ENCODE measurements at places on chromosomes 16 and 17. TPM values are rescaled to one million over a fixed set of nuclear protein-coding genes. Genes with fewer than 3 reads are reported as not detected.

The MPP3 gene
- total RNA-seq, result 0.15 TPM

The TRPV3 gene
- 0.79 TPM for total RNA-seq

The NHLRC4 gene
- total RNA-seq, result 0.59 TPM

DNA sequence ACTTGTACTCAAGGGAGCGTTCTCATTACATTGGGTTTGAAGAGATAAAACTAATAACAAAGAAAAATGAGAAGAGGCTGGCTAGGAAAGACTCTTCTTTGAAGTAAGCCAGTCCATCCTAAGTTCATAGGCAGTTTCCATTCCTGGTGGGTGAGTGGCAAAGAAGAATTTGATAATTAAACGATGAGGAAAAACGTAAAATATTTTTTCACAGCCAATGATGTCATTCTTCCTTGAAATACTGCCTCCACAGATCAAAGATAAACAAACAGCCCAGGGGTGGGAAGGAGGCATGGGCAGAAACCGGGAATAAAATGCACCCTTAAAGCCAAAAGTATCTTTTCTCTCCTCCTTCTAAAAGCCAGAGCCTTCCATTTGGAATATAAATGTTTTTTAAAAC lies 346.6 kb downstream of the PMP22 start:
- no peaks in the 10 kb centered on the region for H3K36me3 ChIP-seq
- no peaks in the 10 kb centered on the region for H3K27me3 ChIP-seq
- H3K4me3 ChIP-seq, result no peak overlapping the region
- no peak overlapping the region for H3K27ac ChIP-seq

- H3K4me3 ChIP-seq, result no peak overlapping the region
- H3K27ac ChIP-seq, result no peak overlapping the region
- H3K4me1 ChIP-seq, result peaks cover 7% of the 10 kb centered on the region
- H3K27me3 ChIP-seq, result no peaks in the 10 kb centered on the region
- no peaks in the 10 kb centered on the region for H3K36me3 ChIP-seq
These were observed 19.8 kb upstream of the MPRIP start for GRCh38 chr17:17022456-17022855.

DNA sequence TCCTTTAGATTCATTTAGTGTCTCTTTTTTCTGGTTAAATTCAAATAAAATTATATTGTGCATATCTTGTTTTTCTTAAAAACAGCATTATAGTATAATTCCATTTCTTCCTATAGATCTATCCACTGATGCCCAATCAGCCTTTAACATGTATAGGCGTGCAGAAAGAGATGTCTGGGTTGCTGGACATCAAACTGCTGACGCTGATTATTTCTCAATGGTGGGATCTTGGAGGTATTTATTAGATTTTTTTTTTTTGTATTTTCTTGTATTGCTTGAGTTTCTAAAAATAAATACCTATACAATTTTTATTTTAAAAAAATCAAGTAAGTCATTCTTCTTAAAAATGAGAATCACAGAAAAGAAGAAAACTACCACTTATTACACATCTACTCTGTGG lies 50.9 kb downstream of the COG7 start:
- no peak overlapping the region for H3K27ac ChIP-seq
- no peaks in the 10 kb centered on the region for H3K27me3 ChIP-seq
- peaks cover 53% of the 10 kb centered on the region for H3K36me3 ChIP-seq
- DNase-seq, result no peak
- no peak overlapping the region for H3K4me3 ChIP-seq

DNA sequence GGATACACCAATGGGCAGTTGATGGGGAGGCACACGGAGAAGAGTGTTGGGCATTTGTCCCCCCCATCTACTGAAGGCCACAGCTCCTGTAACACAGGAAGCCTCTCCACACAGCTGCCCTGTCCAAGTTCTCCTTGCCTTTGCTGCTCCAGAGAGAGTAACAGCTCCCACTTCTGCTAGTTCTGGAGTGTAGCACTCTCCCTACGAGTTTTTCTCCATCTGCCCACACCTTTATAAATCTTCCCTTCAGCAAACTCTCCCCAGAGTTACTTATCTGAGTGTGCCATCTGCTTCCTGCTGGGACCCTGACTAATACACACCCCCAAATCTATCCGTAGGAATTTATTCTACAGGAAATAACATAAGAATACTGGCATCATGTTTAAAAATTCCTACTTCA lies 42.6 kb upstream of the ERN1 start:
- no peaks in the 10 kb centered on the region for H3K27me3 ChIP-seq
- H3K4me3 ChIP-seq, result no peak overlapping the region
- no peaks in the 10 kb centered on the region for H3K4me1 ChIP-seq

DNA sequence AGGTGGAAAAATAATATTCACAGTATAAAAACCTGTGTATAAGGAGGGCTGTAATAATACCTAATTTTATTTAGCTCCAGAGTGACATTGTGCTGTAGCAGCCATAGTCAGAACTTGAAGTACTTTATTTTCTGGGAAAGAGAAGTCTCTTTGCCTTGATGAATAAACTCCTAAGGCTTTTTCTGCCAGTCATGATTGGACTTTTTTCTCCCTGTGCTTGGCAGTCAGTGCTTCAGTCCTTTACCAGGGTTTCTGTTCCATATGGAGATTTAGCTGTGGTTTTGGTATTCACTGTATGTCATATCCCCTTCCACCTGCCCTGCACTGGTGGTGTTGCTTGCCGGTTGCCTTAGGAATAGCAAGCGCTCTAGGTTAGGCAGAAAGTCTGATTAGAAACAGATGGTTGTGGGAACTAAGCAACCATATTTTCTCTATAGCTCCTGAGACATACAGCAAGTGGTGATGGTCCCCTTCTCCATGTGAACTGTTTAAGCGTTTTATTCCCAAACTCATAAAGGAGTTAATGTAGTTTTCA lies 24.7 kb downstream of the DDX42 start:
- DNase-seq, result no peak
- no peak overlapping the region for H3K27ac ChIP-seq
- H3K27me3 ChIP-seq, result no peaks in the 10 kb centered on the region
- H3K4me3 ChIP-seq, result no peak overlapping the region
- peaks cover 61% of the 10 kb centered on the region for H3K36me3 ChIP-seq
- H3K4me1 ChIP-seq, result no peaks in the 10 kb centered on the region

DNA sequence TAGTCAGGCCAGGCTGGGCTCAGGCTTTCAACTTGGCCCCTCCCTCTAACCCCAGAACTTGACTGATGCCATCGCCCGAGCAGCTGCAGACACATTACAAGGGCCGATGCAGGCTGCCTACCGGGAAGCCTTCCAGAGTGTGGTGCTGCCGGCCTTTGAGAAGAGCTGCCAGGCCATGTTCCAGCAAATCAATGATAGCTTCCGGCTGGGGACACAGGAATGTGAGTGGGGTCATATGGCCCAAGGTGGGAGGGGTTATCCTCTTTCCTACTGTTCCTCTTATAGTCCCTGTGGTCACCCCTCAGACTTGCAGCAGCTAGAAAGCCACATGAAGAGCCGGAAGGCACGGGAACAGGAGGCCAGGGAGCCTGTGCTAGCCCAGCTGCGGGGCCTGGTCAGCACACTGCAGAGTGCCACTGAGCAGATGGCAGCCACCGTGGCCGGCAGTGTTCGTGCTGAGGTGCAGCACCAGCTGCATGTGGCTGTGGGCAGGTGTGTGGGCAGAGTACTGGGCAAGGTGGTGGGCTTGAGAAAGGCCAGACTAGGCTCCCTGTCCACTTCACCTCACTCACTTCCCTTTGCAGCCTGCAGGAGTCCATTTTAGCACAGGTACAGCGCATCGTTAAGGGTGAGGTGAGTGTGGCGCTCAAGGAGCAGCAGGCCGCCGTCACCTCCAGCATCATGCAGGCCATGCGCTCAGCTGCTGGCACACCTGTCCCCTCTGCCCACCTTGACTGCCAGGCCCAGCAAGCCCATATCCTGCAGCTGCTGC lies 2.1 kb upstream of the NRN1L start:
- H3K4me1 ChIP-seq, result no peaks in the 10 kb centered on the region
- H3K27ac ChIP-seq, result no peak overlapping the region
- DNase-seq, result no peak
- no peak overlapping the region for H3K4me3 ChIP-seq
- H3K27me3 ChIP-seq, result no peaks in the 10 kb centered on the region

- H3K36me3 ChIP-seq, result no peaks in the 10 kb centered on the region
- H3K4me1 ChIP-seq, result no peaks in the 10 kb centered on the region
- H3K27ac ChIP-seq, result no peak overlapping the region
- DNase-seq, result no peak
These were observed 21.6 kb upstream of the SCNN1B start for GRCh38 chr16:23280483-23280967.

DNA sequence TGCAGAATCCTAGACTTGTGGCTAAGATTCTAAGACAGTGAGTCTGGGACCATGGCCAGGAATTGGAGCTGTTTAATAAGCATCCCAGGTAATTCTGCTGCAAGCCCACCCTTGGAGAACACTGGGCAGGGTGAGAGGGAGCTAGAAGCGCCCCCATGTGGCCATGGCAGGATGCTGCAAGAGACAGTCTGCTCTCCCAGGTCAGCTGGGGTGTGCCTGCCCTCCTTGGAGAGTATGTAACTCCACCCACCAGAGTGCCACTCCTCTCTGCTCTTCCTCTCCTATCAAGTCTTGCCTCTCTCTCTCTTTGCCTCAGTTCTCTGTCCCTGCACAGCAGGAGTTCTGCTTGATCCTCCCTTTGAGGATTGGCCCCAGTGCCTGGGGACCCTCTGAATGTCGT lies 14.9 kb downstream of the RCVRN start:
- no peaks in the 10 kb centered on the region for H3K27me3 ChIP-seq
- H3K4me1 ChIP-seq, result no peaks in the 10 kb centered on the region
- H3K27ac ChIP-seq, result no peak overlapping the region
- H3K36me3 ChIP-seq, result no peaks in the 10 kb centered on the region
- DNase-seq, result no peak
- no peak overlapping the region for H3K4me3 ChIP-seq

GRCh38 chr16:52718046-52718445 lies 171.1 kb upstream of the TOX3 start:
- H3K36me3 ChIP-seq, result no peaks in the 10 kb centered on the region
- DNase-seq, result no peak
- H3K27me3 ChIP-seq, result no peaks in the 10 kb centered on the region

DNA sequence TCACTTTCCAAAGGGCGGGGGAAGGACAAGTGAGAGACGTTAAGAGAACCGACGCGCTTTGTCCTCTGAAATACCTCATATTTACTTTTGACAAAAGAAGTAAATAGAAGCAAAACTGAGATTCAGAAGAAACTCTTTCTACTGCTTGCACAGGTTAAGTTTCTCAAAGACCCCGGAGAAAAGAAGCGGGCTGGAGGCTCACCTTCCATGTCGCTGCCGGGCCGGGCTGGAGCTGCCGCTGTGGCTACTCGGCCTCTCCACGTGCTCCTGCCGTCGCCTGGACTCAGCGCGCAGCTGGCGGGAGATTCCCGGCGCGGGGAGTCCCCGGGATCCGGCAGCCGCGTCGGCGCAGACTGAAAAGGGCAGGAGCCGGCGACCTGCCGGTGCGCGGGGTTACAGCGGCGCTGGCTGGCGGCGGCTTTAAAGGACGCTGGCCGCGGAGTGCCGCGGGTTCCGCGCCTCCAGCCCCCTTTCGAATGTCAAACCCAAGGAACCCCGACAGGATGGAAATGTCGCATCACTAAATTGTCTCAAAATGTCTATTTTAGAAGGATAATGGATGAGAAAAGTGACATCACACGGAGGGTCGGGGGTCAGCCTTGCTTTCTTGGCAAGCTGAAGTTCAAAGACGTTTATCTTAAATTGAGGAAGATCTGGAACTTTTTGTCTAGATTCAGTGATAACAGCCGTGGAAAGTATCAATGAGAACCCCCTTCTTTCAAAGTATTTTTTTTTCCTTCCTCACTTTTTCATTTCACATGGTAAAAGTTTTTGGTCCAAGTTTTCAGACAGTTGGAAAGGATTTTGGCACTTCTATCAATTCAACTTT lies at the start of gene IKZF3:
Gene IKZF3, minus strand, starts transcription at position 395 of the 829 bp plus-strand sequence. Its CDS starts 186 bp downstream, at position 209.
- no peaks in the 10 kb centered on the region for H3K36me3 ChIP-seq
- no peaks in the 10 kb centered on the region for H3K27me3 ChIP-seq
- DNase-seq, result peak; percentile 83
- H3K4me1 ChIP-seq, result peaks cover 52% of the 10 kb centered on the region
- peak within 1 kb of the TSS; percentile 95 for H3K27ac ChIP-seq
- H3K4me3 ChIP-seq, result peak within 1 kb of the TSS; percentile 86

DNA sequence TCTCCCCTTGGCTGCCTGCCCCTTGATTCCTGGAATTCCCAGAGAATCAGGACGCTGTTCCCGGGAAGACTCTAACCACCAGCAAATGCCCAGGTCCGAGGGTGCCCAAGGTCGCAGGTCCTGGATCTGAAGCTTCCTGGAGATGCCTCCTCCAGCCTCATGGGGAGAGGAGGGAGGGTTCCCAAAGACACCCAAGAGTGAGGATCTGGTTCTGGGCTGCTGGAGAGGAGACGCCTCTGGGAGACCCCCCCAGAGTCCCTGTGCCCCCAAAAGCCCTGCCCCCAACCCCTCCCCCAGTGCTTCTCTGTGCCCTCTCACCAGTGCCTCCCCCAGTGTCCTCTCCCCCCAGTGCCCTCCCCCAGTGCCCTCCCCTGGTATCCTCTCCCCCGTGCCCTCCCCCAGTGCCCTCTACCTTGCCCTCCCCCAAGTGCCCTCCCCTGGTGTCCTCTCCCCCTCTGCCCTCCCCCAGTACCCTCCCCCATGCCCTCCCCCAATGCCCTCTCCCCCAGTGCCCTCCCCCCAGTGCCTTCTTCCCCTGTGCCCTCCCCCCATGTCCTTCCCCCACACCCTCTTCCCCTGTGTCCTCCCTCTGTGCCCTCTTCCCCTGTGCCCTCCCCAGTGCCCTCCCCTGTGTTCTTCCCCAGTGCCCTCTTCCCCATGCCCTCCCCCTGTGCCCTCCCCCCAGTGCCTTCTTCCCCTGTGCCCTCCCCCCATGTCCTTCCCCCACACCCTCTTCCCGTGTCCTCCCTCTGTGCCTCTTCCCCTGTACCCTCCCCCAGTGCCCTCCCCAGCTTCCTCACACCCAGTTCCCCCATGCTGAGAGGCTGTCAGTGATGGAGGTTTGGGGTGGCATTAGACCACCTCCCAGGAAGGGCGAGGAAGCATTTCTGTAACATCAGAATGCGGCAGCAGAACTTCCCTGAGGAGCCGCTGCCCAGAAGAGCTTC lies 6.3 kb upstream of the SECTM1 start:
- no peaks in the 10 kb centered on the region for H3K36me3 ChIP-seq
- H3K4me3 ChIP-seq, result no peak overlapping the region
- H3K4me1 ChIP-seq, result peaks cover 7% of the 10 kb centered on the region
- no peak for DNase-seq

DNA sequence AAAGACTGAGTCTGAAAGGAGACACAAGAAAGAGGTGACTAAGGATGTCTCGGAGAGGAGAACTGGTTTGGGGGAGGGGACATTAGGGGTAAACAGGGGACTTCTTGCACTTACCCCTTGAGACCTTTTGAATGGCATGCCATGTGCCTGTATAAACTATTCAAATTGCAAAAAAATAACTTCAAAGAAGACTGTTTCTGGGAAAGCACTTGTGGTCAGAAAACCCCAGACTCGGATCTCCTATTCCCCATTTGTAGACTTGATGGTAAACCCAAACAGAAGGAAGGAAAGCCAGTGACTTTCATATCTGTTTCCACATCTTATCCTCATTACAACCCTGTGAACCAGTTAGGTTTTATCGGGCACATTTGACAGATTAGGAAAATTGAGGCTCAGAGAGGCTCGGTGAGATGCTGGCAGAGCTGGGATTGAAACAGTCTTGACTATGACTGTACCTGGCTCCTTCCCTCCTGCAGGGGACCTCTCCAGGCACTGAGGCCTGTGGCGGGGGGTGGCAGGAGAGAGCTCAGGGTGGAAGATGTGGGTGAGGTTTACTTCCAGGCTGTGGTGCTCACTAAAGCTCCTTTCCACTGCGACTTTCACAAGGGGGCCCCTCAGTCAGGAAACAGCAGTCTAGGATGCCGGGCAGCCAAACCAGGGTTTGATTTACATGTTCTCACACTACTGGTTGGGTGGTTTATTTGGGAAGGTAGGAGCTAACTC lies 30.5 kb upstream of the PLCG2 start:
- no peak overlapping the region for H3K4me3 ChIP-seq
- no peaks in the 10 kb centered on the region for H3K27me3 ChIP-seq
- no peaks in the 10 kb centered on the region for H3K36me3 ChIP-seq
- no peak overlapping the region for H3K27ac ChIP-seq

- H3K4me1 ChIP-seq, result no peaks in the 10 kb centered on the region
- H3K27me3 ChIP-seq, result no peaks in the 10 kb centered on the region
- peaks cover 34% of the 10 kb centered on the region for H3K36me3 ChIP-seq
- H3K27ac ChIP-seq, result no peak overlapping the region
These were observed 15.5 kb upstream of the JPT2 start for GRCh38 chr16:1662543-1662942.
